SHP77 (cell line): ENCODE measurements at places on chromosomes 2 and 18.

DNA sequence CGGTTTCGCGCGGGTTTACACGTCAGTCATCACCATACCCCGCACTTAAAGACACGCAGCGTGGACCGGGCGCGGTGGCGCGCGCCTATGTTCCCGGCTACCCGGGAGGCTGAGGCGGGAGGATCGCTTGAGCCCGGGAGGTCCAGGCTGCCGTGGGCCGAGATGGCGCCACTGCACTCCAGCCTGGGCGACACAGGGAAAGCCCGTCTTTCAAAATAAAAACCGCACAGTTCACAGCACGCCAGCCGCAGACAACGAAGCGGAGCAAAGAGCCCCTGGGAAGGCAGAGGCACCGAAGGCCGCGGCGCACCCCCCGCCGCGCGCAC, 328 bp downstream of the DTYMK start:
- no peak for DNase-seq

GRCh38 chr2:149994057-149994728, 406.6 kb upstream of the MMADHC start:
- no peak for DNase-seq

DNA sequence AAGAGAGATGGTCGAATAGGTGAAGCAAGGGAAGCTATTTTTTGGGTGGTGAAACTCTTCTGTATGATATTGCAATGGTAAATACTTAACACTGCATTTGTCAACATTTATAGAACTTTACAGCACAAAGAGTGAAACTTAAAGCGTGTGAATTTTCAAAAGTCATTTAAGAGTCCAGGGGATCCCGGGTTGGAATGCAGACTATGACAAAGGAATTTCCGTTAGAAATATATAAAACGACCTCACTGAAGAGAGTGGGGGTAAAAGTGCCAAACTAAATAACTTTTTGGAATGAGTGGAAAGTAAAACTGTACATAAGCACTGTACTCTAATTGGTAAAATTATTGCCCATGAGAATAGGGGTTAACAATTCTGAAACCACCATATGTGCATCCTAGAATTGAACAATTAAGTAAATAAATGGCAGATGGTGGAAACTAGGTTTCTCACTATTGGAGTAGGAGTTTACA, 191.0 kb upstream of the FN1 start:
- no peak for DNase-seq

DNA sequence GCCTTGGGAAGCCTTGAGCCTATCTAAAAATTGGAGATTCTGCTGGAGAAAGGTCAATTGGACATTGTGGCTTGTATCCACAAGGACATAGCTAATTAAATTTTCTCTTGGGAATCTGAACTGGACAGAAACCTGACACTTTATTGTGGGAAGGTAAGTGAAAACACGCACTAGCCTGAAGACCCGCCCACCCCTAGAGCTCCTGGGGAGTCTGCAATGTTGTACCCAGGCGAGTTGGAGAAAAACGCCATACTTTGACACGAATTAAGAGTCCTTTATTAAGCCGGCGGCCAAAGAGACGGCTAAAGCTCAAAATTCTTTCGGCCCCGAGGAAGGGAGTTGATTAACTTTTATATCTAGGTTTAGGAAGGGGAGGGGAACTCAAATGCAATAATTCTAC, 1.2 kb upstream of the ZNF892 start:
- DNase-seq = no peak

DNA sequence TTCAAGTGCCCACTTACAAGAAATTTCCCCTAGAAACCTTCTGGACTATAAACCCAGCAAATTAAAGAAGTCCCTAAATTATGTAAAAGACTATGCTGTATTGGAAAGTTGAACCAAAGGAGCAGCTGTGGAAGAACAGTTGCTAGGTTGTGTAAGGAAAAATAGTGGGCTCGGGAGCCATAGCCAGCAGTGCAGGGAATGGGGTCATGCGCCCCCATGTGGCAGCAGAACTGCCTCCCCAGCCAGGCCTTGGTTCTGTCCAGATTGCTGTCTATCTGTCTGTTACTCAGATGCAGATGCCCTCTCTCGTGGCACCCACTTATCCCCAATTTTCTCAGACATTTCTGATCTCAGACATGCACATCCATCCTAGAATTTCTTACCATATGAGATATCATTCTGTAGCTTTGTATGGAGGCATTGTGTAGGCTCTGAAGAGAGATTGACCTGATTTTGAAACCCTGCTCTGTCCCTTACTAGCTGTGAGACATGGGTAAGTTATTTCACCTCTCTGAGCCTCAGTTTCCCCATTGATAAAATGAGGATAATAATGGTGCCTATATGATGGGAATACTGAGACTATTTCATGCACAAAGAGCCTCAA, 258.3 kb downstream of the SS18 start:
- DNase-seq = peak; percentile 3

DNA sequence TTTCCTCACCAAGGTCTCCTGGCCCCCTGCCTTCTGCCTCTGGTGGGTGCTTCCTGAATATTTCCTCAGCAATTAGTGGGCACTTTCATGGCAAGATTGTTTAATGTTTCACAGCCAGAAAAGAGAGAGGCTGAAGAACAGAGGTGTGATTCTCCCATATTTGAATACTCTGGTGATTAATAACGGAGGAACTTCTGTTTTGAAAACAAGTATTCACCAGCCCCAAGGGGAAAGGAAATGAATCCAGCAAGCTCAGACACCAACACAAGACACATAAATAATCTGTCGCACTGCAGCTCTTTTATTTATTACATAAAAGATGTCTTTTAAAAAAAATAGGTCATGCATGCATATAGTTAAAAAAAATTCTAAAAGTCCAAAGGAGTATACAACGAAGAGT, 57.7 kb downstream of the MRPL35 start:
- DNase-seq = no peak

DNA sequence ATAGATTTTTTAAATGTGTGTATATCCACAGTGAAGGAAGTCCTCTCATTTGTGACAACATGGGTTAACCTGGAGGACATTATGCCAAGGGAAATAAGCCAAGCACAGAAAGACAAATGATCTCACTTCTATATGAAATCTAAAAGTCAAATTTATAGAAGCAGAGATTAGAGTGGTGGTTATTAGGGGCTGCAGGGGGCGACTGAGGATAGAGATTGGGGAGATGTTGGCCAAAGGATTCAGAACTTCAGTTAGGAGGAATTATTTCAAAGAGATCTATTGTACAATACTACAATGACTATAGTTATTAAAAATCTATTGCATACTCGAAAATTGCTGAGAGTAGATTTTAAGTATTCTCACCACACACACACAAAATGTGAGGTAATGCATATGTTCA, 252.4 kb upstream of the SLC39A10 start:
- no peak for DNase-seq

GRCh38 chr18:76495006-76495370, at the start of gene ZNF516:
TSS of gene ZNF516 (minus strand) at chr18:76495242. CDS start at chr18:76443054, 52,188 bp downstream.
- peak; percentile 51 for DNase-seq

GRCh38 chr2:62221141-62221540, 25.2 kb downstream of the B3GNT2 start:
- DNase-seq = peak; percentile 31

- no peak for DNase-seq
These were observed 52.1 kb downstream of the PTGR3 start for GRCh38 chr18:75156831-75157230.

GRCh38 chr18:55534547-55534946, 53.4 kb downstream of the TCF4 start:
- DNase-seq = no peak

GRCh38 chr18:1422634-1423033, 518.0 kb downstream of the ADCYAP1 start:
- no peak for DNase-seq

GRCh38 chr2:67311536-67311935, 85.6 kb upstream of the ETAA1 start:
- DNase-seq = no peak

DNA sequence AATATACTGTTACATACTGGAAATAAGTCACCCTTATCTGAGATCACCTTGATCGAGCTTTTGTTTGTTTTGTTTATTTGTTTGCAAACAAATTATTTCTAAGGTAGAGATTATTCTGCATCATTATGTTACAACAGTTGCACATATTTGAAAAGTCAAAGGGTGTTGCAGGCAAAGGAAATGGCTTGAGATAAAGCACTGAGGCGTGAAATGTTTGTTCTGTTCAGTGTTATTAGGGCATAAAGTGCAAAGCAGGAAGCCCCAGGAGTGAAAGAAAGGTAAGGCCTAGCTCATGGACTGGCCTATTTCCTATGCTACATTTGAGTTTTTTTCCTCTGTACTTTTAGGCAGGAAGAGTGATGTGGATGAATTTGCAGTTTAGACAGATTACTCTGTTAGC, 1815.6 kb upstream of the LRRTM1 start:
- no peak for DNase-seq

DNA sequence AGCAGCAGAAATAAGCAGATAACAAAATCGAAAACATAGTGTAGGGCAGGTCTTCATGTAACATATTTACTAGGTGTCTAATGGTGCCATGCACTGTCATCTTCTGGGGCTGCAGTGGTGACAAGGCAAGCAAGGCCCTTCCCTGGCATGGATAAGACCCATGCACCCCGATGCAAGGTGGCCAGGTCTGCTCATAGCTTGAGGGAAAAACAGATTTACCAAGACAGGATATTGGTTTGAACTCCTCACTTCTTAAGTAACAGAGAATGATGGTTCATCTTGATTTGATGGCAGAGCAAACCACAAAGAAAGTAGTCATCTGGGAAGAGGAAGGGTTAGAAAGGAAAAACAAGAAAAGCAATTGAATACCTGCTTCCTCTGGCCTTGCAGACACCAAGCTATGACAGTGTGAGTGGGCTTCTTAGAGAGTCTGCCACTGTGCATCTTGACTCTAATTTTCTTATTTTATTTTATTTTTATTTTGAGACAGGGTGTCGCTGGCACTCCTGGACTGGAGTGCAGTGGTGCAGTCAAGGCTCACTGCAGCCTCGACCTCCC, 35.8 kb upstream of the EML6 start:
- no peak for DNase-seq

- no peak for DNase-seq
These were observed 51.5 kb downstream of the CDC42EP3 start for GRCh38 chr2:37619959-37620300.

GRCh38 chr2:64457524-64457923, 3.6 kb downstream of the LGALSL start:
- no peak for DNase-seq

DNA sequence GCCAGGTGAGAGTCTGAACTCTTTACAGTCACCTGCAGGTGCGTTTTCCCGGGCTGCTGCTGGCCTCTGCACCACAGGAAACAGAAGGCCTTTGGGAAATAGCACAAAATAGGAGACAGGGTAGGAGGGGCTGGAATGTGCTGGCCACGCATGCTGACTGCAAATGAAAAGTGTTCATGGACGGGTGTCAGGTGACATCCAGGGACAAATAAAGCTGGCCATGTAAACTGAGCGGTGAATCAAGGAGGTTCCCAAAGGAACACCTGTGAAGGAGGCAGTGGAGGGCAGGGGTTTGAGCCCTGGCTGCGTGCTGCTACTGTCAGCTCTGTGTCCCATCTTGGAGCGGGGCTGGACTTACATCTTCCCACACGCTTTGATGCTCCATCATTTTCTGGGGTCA, 42.4 kb upstream of the GBX2 start:
- DNase-seq = no peak

- DNase-seq = no peak
These were observed 214.0 kb upstream of the NT5C1B start for GRCh38 chr2:18803141-18803939.

DNA sequence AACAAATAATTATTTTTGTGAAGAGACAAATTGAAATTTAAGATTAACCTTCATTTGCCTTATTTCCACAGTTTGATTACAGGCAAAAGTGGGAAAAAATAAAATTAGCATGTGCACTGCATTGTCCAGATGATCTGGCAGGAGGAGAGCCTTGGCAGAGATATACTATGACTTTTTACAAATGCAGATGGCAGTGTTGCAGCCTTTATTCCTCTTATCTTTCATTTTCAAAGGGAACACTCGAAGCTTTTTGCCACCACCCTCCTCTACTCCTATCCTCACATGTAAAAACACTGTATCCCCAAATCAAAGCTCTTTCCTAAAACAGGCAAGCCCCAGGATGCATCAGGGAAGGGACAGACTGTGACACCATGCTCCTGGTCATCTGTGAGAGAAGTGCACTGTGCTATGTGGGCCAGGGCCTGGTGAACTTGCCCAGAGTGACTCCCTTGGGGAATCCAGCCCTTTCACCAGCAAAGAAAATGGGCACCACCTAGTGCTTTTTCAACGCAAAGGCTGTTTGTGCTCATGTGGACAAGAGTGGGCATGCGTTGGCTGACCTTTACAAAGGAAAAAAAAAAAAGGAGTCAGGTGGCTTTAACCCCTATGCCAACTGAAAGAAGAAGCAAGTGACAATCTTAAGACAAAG, 74.7 kb upstream of the ETAA1 start:
- peak; percentile 84 for DNase-seq

- peak; percentile 3 for DNase-seq
These were observed 36.0 kb downstream of the MRPL33 start for GRCh38 chr2:27807476-27807875.

- DNase-seq = no peak
These were observed 32.7 kb upstream of the DNMT3A start for GRCh38 chr2:25374411-25374810.

DNA sequence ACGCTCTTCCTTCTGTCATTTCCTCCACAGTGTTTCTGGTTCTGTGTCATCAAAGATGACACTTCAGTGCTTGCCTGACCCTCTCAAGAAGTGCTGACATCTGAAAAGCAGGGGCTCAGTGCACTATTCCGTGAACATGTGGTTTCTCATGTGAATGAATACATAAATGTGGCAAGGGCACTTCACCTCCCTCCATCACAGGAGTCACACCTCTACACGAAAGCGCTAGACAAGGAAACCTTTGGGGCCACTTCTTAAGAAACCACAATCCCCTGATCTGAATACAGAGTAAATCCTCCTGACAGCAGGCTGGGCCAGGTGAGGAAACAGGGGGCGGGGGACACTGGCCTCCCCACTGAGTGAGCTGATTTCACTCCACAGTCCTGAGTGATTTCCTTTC, 145.8 kb upstream of the ACAA2 start:
- no peak for DNase-seq

DNA sequence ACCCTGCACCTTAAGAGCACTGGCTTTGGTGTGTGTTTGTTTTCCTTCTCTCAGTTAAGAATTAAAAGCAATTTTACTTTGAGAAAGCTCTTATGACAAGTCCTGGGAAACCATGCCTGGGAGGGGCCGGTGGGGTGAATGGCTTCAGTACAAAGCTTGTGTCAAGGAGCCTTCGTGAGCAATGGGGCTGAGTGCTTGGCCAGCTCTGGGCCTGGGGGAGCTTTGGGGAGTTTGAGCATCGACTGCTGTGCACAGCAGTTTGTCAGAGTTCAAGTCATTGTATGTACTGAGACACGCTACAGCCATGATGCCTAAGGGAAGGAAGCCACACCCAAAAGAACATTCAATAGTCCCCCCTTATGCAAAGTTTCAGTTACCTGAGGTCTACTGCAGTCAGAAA, 75.8 kb downstream of the ARHGEF4 start:
- no peak for DNase-seq

DNA sequence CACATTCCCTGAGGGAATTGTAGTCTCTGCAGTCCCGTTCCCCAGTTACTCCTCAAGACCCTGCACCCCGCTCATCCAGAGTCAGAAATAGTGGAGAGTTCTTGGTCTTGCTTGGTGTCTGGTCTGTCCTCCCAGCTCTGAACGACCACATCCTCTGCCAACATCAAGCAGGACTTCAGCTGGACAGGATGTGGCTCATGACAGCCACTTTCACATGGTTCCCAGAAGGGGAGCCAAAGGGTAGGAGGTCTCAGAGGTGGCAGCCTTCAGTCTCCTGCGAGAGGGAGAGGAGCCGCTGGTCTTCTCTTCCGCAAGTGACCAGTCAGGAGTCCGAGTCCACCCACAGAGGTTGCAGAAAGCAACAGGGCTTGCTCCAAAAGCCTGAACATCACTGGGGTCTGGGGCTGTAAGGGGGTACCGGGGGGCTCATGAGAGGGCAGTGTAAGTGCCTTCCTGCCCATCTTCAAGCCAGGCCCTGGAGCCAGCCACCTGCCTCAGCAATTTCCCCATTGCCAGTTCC, 29.8 kb downstream of the B3GNT7 start:
- no peak for DNase-seq
